ENCODE measurements at places on chromosomes 16 and 17. TPM values are rescaled to one million over a fixed set of nuclear protein-coding genes. Genes with fewer than 3 reads are reported as not detected.

Gene ACAP1
- not detected for total RNA-seq

Gene PAGR1
- 25.6 TPM for total RNA-seq

Gene TBC1D3I
- not detected for total RNA-seq

Gene TP53I13
- total RNA-seq, result 40.4 TPM

Gene CCL8
- 1.2 TPM for total RNA-seq

Gene CASKIN1
- 0.12 TPM for total RNA-seq

Gene CD7
- 0.20 TPM for total RNA-seq

All from cardiac ventricle fibroblast (primary cell).